Suppressor macrophage treated with lipopolysaccharide for 1 hour (primary cell): ENCODE measurements at places on chromosomes 16 and 17.

DNA sequence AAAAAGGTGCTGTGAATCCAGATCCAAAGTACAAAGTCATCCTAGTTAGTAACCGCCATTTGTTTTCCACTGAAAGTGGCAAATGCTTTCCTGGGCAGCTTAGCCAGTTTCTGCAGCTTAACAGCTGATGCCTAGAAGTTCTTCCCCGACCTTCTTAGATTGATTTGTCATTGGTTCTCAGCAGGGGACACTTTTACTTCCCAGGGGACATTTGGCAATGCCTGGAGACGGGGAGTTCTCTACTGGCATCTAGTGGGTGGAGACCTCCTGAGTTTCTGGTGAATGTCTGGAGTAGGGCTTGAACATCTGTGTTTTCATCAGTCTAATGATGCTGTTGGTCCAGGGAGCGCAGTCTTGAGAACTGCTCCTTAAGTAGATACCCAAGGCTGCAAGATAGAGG, 7.6 kb downstream of the DNAJA3 start:
- no peak for DNase-seq

GRCh38 chr17:51734462-51734861, 424.1 kb downstream of the CA10 start:
- DNase-seq = no peak

DNA sequence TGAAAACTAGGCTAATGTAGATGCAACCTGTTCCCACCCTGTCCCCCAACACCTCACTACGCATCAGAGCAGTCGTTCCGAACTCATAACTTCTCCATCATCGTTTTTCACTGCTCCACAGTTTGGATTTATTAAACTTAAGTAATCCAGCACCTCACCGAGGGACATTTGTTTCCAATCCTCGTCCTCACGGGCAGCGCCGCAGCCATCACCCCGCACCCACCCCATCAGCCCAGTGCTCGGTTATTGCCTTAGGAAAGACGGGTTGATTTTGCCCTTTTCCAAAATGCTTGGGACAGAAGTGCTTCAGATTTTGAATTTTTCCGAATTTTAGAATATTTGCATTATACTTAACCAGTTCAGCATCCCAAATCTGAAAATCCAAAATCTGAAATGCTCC, 71.0 kb upstream of the DOC2B start:
- DNase-seq = no peak

DNA sequence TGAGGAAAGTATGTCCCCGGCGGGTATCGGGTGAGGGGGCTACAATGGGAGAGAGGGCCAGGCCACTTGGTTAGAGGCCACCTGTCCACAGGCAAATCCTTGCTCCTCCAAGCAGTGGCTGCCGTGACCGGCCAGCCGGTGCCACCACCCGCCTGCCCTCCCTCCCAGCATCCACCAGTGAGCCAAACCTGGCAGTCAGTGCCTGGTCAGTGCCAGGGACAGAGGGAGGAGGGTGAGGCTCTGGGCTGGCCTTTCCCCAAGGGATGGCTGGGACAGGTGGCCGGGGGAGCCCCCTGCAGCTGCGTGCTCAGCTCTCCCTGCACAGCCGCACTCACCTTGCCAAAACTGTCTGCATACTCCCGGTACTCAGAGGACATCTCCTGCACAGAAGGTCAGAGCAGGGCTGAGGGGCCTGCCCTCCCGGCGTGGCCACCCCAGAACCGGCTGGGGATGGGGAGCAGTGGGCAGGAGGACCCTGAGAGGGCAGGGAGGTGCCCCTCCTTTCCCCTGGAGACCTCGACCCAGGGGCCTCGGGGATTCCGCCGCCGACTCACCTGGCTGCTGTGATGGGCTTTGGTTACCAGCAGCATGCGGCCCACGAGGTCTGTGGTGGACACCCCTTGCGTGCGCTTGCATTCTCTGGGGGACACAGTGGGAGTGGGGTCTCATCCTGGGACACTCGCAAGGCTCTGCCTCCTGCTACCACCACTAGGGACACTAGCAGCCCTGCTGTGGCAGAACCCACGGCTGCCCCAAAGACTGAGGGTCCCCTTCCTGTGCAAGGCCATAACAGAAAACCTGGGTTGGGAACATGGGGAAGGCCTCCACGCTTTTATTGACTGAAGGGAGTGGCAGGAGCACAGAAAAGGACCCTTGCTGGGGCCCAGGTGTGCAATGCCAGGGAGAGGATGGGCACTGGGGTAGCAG, 3.7 kb downstream of the PCYT2 start:
- DNase-seq = no peak

DNA sequence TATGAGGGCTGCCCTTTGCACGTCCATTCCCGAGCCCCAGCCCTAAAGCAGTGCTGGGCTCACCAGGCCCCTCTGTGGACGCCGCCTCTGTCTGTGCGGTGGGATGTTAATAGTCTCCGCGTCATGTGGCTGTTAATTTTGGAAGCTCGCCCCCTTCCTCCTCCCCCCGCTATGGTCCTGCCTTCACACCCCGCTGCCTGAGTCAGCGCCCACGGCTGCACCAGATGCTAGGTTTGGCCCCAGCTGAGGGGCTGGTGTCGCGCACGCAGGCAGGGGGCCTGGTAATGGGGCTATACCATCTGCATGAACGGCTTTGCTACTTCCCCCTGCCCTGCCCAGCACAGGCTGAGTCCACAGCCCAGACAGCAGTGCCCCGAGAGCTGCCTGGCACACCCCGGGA, 4.1 kb upstream of the SSTR5 start:
- no peak for DNase-seq

DNA sequence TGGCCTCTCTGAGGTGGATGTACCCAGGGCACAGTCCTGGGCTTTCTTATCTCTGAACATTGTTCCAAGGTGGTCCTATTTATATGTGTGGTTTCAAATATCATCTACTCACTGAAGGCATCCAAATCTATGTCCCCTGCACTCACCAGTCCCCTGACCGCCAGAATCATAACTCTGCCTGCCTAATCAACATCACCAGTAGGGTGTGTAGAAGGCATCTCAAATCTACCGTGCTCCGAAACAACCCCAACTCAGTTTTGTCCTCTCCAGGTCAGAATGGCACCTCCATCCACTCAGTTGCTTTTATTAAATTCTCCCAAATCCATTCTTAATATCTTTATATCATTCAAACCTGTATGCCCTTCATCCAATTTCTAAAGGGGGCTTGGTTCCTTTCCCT, 536.3 kb downstream of the GRIN2A start:
- DNase-seq = no peak

DNA sequence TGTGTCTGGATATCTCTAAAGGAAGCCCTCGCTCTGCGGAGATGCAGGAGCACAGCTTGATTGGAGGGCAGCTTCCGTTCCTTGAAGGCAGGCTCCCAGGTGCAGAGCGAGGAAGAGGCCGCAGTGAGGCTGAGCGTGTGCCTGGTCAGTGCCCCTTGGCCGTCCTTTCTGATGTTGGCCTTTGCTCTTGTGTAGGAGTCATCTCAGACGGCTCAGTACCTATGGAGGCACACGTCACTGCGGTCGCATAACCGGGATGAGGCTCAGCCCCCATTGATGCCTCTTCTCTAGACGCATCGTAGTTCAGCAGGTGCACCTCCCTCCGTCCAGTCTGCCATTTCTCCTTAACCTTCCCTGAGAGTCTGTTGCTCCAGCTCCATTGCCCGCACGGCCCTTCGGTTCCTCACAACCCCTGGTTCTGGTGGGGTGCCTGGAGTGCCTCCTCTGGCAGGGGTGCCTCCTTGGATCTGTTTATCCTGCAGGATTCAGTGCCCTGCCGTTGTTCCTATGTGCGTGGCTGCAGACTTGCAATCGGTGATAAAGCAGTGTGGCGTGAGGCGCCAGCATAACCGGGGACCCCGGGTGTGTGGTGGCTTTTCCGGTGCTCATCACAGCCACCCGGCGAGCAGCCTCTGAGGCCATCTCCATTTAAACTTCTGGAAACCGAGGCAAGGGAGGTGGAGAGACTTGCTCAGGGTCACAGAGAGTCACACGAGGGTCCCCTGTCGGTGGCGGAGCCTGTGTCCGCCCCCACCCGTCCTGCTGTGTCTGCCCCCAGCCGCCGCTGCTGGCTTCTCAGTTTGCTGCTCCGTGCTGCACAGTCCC, 188.8 kb upstream of the CHMP6 start:
- DNase-seq = no peak

GRCh38 chr16:86955136-86955855, 361.9 kb downstream of the C16orf95 start:
- DNase-seq = no peak

DNA sequence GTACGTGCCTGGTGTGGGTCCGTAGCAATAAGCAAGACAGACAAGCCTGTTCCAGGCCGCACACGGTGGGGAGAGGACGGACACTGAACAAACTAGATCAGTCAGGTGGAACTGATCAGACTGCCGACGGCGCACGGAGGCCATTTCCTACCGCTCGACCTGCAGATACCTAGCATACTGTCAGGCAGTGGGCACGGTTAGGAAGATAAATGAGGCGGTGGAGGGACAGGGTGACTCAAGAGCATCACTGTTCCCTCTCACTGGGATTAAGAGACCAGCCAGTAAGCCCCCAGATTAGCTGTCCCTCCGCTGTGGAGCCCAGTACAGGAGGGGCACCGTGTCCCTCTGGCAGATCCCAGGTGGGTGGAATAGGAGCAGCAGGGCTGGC, 4.8 kb downstream of the AANAT start:
- no peak for DNase-seq

DNA sequence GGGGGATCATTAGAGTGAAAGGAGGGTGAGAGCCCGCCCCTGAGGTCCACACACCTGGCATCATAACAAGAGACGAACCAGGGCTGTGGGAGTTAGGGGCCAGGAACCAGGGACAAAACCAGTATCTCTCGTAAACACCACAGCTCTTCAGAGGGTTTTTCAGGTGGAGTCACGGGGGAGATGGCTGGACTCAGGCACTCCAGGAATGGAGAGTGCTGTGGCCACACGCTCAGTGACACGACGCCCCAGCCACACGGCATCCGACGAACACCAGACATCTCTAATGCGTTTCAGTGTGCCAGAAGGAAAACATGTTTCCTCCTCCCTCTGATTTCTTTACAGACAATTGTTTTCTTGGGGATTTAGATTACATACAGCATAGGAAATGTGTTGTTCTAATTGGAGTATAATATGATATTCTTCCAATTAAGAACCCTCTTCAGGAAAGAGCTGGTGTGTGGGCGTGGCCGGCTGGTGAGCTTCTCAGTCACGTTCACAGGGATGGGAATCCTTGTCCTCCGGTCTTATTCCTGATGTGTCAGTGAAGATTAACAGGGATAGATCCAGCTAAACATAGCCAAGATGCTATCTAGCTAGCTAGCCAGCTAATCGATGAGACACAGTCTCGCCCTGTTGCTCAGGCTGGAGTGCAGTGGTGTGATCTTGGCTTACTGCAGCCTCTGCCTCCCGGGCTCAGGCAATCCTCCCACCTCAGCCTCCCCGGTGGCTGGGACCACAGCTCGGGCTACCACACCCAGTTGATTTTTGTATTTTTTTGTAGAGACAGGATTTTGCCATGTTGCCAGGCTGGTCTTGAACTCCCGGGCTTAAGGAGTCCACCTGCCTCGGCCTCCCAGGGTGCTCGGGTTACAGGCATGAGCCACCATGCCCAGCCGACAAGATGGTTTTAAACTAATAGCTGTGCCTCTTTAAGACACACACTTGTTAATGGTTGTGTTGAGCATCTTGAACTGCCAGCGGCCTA, 98.6 kb downstream of the BANP start:
- DNase-seq = no peak

GRCh38 chr17:18004345-18004744, 31.7 kb downstream of the DRC3 start:
- DNase-seq = no peak

DNA sequence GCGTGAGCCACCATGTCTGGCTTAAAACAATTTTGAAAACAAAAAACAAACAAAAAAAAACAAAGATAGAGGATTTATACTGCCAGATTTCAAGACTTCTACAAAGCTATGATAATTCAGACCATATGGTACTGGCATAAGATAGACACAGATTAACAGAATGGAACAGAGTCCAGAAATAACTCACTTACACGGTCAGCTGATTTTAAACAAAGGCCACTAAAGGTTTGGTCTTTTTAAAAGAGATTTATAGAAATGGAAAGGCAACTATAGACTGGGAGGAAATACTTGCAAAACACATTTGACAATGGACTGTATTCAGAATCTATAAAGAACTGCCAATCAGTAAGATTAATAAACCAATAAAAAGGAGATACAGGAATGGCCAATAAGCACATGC, 48.6 kb upstream of the MNT start:
- no peak for DNase-seq

DNA sequence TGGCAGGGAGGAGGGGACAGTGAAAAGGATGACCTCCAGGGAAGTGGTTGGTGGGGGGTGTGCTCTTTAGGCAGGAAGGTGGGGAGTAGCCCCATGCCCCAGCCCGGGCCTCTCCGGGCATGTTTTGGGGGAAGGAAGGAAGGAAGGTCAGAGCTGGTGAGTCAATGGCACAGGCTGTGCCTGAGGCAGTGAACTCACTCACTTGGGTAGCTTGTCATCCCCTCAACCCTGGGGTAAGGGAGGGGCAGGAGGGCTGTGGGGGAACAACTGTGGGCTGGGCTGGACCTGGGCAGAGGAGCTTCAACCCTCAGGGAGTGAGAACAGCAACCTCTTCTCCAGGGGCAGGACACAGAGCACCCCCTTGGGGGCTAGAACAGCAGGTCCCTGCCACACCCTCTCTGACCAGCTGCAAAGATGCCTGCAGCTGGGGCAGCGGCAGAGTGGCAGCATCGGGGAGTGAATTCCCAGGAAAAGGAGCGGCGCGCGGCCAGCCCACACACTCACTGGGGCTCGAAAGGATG, 6.3 kb downstream of the CSF3 start:
- no peak for DNase-seq

- no peak for DNase-seq
Observed at GRCh38 chr16:49335828-49336227, 37.8 kb upstream of the C16orf78 start.

- DNase-seq = peak; percentile 77
Observed at GRCh38 chr16:56643080-56643778, 4.8 kb downstream of the MT1A start.

GRCh38 chr17:34671191-34671590, 91.8 kb downstream of the TMEM132E start:
- DNase-seq = no peak

GRCh38 chr17:78653382-78653781, 76.2 kb upstream of the DNAH17 start:
- peak; percentile 58 for DNase-seq

DNA sequence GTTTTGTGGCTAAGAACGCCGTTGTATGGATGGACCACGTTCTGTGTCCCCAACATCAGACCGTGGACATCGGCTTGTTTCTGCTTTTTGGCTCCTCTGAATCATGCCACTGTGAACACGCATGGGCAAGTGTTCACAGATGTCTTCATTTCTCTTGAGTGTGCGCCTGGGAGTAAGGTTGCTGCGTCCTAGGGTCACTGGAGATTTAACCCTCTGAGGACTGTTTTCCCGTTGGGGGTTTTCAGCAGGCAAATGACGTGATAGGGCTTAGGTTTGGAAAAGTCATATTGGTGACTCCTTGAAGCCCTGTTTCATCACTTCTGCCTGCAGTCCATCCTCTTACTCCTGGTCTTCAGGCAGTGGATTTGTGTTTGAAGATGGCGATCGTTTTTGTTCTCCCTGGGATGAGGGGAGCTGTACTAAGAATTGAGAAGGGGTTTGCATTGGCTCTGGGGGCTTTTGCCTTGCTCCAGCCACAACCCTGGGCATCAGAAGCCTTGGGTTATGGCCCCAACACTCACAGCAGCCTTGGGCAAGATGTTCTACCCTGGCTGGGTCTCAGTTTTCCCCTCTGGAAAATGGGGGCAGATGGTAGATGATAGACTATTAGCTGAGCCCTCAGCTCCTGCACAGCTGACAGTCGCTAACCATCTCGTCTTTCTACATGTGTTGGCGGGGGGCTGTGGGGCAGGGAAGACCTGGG, 67.2 kb upstream of the CIBAR2 start:
- DNase-seq = no peak

- DNase-seq = no peak
Observed at GRCh38 chr16:68731637-68732036, 5.5 kb upstream of the CDH1 start.

GRCh38 chr17:75345514-75346167, 56.4 kb upstream of the SLC25A19 start:
- DNase-seq = peak; percentile 62
